ENCODE measurements at places on chromosomes 12 and 14.

- no peak for DNase-seq
Observed at GRCh38 chr14:67940486-67941455, 121.2 kb downstream of the RAD51B start.

DNA sequence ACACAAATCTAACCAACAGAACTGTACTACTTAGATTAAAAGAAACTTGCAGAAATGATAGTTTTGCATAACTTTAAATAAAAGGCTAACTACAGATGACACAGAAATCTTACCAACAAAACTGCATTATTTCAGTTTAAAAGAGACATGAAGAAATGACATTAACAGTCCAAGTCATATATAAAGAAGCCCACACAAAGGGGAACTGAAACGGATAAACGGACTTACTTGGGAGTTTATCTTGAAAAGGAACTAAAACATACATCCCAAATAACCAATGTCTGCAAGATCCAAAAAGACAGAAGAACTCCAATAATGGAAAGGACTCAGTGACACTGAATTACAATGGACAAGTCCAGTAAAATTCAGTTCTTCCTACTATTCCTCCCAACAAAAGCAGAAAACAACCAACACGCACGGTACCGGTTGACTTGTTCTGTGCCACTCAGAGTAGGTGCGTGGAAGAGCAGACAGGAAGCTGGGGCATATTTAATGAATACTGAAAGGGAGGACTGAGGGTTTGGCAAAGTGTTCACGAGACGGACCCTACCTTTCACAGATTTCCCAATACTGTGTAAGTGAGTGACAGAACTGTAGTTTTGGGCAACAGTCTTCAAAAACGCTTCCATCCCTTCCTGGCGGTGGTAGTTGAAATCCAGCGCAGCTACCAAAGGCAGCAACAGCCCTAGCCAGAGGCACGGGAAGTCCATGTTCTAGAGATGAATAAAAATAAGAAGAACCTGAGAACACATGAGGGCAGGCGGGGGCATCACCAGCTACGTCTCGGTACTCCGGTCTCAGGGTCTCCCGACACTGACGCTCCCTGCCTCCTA is 627 bp downstream of the CPM start:
- no peak for DNase-seq

- DNase-seq: no peak
Observed at GRCh38 chr12:122961531-122962329, 4.5 kb downstream of the ABCB9 start.

- DNase-seq: no peak
Observed at GRCh38 chr14:35366521-35366976, 38.0 kb downstream of the NFKBIA start.

DNA sequence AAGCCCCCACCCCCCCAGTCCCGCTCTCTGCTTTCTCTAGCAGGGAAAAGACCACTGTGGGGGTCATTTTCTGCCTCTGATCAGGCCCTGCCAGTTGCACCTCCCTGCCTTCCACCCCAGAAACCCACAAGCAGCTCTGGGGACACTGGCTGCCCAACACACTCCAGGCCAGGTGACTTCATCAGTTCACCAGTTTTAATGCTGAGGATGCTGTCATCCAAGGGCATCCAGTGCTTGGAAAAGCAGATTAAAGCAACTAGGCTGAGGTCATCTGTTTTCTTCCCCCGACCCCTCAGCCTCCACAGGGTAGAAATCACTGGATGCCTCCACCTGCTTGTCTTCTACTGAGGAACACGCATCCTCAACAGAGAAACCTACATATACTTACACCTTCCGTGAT is 282.4 kb downstream of the DPF3 start:
- DNase-seq: no peak

DNA sequence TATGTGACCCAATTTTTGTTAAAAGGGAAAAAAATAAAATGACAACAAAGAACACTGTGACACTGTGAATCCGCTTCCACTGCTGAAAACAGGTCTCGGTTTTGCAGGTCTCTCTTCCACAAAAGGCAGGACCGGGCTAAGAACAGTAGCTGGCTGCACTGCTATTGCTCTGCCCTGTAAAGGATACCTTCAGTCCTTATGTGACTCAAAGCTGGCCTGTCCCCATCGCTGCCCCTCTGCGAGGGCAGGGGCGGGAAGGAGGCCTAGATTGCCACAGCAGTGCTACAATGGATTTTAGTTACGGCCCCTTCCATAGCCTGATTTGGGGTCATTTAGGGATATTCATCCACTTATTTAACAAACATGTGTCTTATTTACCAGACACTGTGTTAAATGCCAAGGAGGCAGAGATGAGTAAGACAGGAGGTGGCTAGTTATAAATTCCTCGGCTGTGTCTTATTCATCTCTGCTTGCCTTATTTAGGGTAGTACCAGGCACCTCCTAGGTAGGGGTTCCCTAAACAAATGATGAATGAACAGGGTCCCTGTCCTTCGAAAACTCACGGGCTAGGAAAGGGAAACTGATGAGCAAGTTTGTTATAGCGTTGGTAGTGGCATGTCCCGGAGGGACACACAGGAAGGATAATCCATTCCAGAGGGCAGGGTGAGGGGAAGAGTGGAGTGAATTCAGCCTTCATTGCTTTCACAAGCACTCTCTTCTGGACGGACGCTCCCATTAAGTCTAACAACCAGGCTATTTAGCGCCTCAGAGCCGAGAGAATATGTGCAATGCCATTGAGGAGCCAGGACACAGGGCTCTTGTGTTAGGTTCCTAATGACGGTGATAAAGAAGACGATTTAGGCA is 73.3 kb downstream of the EID3 start:
- no peak for DNase-seq

DNA sequence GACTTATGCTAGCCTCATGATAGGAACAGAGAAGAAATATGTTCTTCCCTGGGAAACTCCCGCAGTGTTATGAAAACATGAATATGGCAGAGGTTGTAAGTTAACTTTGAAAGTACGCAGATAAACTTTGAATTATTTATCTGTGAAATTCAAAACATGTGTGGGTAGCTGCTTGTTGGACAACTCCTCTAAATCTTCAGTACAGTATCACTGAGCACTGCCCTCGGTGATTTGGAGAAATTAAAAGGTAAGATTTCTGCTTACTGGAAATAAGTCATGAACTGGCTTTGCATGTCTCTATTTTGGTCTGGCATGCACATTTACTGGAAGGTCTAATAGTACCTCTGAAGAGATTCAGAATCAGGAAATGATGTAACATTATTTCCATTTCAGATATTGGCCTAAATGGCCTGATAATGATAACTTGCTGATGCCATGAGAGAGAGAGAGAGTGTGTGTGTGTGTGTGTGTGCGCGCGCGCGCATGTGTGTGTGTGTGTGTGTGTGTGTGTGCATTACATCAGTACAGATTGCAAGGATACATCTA is 1441.9 kb upstream of the FLRT2 start:
- no peak for DNase-seq

DNA sequence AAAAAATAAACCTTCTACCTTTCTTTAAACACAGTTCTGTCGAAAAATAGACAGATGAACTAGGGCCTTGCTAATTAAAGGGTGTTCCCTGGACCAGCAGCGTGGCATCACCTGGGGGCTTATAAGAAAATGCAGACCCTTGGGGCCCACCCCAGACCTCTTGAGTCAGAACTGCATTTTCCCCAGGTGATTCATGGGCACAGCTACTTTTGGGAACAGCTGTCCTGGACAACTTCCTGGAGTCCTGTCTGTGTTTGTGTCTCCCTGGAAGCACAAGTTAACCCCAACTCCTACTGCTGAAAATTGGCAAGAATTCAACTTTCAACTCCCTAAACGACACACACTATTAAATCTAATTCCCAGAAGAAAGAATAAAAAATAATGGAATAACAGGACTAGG is 17.8 kb downstream of the FBLN5 start:
- no peak for DNase-seq

DNA sequence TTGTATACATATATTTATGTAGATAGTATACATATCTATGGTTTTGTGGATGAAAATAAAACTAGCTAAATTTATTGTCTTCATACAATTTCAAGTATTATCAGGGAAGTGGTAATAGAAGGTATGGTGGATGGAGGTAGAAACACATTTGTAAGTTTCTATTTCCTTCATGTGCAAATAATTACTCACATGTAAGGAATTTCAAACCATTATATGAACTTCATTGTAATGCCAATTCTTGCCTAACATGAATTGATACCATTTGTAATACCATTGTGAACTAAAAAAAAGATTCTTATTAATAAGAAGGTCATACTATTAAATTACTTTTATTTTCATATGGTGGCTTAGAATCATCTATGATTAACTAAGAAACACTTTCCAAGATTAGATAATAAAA is 20.1 kb upstream of the PPFIA2 start:
- DNase-seq: no peak

GRCh38 chr12:52903285-52903854 is 1.5 kb downstream of the KRT8 start:
- no peak for DNase-seq

- DNase-seq: peak; percentile 73
Observed at GRCh38 chr12:53213348-53213747, 6.3 kb upstream of the ITGB7 start.

DNA sequence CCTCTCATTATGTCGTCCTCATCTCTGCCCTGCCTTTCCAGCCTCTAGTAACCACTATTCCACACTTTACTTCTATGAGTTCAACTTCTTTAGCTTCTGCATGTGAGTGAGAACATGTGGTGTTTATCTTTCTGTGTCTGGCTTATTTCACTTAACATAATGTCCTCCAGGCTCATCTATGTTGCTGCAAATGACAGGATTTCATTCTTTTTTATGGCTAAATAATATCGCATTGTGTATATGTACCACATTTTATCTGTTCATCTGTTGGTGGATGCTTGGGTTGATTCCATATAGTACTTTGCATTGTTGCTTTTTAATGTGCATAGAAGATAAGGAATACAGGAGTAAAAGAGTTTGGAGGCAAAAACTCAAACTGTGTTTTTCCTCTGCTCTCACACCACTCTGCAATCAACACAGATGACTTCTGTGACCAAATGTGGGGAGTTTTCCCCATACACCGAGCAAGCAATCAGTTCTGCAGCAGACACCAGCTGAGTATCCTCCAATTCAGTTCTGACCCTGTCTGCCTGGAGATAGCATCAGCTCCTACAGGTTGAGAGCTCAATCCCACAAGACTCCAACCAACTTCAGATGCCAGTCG is 24.6 kb upstream of the FLVCR2 start:
- no peak for DNase-seq

DNA sequence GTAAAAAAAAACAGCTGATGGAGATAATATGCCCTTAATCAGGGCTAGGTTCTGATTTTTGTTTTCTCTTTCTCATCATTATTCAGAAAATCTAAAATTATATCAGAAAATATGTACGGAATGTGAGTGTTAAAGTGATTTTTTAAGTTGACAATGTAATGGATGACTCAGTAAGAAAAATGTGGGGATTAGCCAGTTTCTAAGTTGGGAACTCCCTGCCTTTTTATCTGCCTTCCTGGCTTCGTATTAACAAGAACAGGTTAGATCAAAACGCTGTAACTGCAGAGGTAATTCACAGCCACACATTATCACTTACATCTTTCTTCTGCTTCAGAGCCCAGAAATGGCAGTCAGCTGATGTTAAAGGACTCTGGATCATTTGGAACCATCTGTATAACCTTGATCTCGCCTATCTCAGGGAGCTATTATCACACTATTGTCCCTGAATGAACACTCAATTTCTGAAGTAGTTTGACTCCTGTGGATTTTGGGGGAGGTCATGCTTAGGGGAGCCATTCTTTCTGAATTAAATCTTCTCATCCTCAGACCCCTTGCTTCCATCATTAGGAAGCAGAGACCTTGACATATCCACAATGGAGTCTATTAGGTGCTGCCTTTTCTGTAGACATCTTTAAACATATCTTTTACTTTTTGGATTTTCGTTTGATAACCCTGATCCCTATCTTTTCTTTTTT is 135.7 kb upstream of the SLC16A7 start:
- no peak for DNase-seq

GRCh38 chr12:97082029-97082428 is 175.0 kb downstream of the NEDD1 start:
- no peak for DNase-seq

DNA sequence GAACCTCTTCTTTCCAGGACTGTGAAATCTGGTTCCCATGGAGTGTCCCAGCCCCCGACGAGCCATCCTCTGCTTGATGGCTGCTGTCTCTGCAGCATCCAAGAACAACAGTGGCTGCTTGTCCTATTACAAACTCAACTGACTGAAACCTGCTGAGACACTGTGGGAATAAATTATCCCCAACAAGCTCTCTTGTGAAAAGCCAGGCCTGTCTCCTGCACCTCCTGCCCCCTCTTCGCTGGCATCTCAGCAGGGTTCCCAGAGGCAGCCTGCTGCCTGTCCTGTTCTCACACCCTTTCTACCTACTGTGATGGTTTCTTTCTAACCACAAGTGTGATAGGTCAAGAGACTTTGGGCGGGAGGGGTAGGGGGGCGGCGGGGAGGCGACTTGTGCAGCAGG is 180.2 kb downstream of the TSPAN9 start:
- DNase-seq: no peak

GRCh38 chr12:79451978-79452377 is 238.8 kb downstream of the PAWR start:
- DNase-seq: no peak

GRCh38 chr12:3704512-3705353 is 48.2 kb downstream of the CRACR2A start:
- DNase-seq: no peak

GRCh38 chr14:28515571-28515970 is 251.0 kb upstream of the FOXG1 start:
- no peak for DNase-seq

DNA sequence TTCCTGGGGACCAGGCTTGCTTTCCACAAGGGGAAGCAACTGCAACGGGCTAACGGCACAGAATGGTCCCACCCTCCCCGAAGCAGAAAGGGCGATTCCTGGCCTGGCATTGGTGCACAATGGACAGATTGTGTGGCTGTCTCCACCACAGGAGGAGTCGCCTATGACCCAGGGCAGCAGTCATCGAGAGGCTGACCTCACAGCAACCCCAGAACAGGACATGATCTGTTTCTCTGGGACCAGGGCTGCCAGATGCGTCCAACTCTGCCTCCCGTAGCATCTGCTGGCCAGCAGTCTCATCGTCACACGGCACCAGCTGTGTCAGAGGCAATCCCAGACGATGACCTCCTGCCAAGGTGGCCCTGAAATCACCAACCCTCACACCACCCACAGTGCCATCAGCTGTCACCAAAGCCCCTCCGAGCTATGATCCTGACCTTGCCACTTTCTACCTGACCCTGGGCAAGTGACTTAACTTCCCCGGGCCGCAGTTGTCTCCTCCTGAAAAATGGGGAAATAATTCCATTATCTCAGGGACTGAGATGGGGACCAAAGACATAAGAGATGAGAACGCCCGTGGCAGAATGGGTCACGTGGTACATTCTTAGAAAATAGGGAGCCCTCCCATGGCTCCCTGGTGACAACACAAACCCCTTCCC is 86.7 kb downstream of the CHGA start:
- DNase-seq: no peak

DNA sequence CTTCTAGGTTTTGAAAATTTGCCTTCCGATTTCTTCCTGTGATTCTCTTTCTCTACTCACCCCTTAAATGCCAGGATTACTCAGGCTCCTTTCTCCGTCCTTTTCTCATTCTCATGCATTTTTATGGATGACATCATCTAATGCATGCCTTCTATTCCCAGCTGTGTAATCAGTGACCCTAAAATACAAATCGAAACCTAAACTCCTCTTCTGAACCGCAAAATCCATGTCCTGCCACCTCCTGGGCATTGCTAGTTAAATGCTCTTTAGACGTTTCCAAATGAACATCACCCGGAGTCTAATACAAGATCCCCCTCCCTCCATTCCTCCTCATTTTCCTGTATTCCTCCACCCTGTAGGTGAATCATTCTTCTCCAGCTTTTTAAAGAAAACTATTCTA is 1703.1 kb upstream of the FLRT2 start:
- no peak for DNase-seq

GRCh38 chr12:111598637-111599452 is at the start of gene ATXN2:
ATXN2 (minus strand) TSS chr12:111599315; CDS start chr12:111599034, 281 bp downstream.
- peak; percentile 47 for DNase-seq
